Substantia nigra (tissue), 51 donors: ENCODE measurements at places on chromosomes 5 and 9.

DNA sequence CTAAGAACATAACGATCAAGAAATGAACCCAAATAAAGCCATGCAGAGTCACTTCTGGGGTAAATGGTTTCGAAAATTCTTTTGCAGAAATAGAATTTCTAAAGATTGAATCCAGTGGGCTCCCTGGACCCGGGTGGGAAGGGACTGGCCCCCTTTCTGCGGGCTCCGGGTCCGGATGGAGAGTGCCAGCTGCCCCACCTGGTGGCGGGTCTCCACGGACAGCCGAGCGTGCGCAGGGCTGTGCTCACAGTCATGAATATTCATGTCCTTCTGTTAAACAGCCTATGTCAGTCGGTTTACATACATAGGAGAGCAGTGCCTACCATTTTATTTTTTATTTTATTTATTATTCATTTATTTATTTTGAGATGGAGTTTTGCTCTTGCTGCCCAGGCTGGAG lies 4.7 kb upstream of the PPP1R26 start:
- no peak for DNase-seq

DNA sequence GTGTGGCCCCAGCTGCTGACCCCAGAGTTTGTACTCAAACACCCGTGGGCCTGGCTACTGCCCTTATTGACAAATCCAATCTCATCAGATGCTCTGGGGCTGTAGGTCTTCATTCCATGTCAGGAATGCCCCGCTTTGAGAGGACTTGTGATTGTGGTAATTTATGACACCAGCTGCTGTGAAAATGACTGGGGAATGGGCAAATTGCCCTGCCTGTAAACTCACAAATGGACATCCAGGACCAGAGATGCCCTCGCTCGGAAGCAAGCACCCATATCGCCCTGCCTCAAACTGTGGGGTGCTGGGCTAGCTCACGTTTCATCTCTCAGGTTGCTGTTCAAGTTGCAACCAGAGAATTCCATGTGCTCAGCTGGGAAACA lies 225.9 kb upstream of the MAP3K1 start:
- DNase-seq: no peak

DNA sequence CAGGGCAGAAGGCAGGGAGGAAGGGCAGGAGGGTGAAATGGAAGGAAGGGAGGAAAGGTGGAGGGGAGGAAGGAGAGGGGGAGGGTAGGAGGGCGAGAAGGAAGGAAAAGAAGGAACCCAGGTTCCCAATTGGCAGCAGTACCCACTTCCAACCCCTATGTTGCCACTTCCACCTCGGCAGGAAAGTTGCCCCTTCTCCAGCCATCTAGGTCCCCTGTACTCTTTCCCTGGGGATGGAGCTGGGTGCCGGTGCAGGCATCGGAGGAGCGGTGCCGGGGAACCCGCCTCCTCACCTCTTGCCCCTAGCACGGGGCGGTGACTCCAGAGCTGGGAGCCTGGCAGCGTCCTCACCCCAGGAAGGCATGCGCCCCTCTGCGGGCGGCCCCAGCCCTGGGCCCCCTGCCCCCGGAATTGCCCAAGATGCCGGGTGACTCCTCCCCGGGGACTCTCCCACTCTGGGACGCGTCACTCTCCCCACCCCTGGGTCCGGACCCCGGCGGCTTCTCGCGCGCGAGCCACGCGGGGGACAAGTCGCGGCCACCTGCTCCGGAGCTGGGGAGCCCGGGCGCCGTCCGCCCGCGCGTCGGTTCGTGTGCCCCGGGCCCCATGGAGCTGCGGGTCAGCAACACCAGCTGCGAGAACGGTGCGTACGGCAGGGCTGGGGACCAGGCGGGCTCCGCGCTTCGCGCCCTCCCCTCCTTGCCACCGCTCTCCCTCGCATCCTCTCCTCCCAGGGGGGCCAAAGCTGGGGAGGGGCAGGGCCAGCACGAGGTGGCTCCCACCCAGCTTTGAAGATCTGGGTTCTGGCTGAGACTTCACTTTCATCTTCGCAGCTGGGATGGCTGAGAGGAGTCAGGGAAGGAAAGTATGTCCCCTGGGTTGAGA lies at the start of gene NIPAL4:
Gene NIPAL4 (plus strand): TSS at position 499 of the 885 bp plus-strand sequence. CDS start 108 bp downstream, at position 607.
- peak; percentile 33 for DNase-seq

GRCh38 chr9:72315089-72315509 lies 49.9 kb downstream of the ZFAND5 start:
- DNase-seq: peak; percentile 25

GRCh38 chr5:128470663-128471062 lies 67.4 kb downstream of the FBN2 start:
- no peak for DNase-seq

DNA sequence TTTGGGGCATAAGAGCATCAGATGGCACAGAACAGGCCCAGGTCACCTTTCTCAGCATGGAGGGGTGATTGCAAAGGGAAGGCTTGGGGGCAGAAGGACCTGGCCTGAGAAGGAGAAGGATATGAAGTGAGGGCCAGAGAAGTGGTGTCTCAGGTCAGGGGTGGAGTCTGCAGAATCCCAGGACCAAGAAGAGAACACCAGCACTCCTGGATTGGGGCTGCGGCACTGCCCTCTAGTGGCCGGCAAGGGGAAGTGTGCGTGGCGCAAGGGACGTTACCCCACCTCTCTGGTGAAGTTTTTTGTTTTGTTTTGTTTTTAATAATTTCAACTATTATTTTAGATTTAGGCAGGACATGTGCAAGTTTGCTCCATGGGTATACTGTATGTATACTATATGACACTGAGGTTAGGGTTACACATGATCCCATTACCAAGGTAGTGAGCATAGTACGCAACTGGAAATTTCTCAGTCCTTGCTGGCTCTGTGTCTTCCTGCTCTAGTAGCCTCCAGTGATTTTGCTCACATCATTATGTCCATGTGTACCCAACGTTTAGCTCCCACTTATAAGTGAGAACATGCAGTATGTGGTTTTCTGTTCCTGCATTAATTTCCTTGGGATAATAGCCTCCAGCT lies 1548.6 kb downstream of the EFNA5 start:
- DNase-seq: no peak

- DNase-seq: no peak
These were observed 91.2 kb upstream of the CHD1 start for GRCh38 chr5:99019812-99020697.

GRCh38 chr5:38555354-38556087 lies 925 bp downstream of the LIFR start:
- DNase-seq: no peak

DNA sequence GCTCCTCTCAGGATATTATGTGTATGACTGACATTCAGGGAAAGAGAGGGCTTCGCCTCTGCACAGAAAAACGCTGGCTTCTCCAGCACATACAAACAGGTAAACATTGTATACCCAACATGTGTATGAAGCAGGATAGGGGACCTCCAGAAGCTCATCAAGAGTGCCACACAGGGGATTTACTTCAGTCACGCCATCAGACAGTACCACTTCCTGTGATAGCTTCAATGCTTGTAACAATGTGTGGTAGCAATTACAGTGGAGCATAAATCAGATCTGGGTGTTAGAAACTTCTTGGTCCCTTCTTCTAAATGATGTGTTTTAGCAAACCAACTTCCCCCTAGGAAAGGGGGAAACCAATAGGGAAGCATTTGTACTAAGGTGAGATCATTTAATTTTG lies 160.8 kb downstream of the TSSK1B start:
- DNase-seq: no peak

- DNase-seq: no peak
These were observed 416.8 kb downstream of the TUSC1 start for GRCh38 chr9:25261445-25261844.

GRCh38 chr5:56951946-56952691 lies at the start of gene MIER3:
MIER3 (minus strand) TSS chr5:56952123; CDS start chr5:56952102, 21 bp downstream.
- DNase-seq: peak; percentile 54

DNA sequence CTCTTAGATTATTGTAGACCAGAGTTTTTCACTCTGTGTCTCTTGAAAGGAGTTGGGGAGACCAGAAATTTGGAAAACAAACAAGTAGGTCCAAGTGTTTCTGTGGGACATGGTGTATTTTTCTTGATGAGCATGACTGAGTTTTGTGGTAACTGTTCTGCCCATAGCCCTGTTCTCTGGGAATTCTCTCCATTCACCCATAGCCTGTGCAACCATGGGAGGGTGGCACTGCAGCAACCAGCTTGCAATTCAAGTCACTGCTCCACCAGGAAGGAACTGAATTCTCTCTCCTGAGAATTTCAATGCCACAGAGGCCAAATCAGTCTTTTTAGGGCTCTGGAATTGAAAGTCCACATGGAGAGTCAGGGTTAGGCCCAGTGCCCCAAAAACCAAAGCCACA lies 475.3 kb upstream of the TRPC7 start:
- DNase-seq: no peak

GRCh38 chr5:115549154-115549553 lies 4.6 kb upstream of the FEM1C start:
- no peak for DNase-seq

- no peak for DNase-seq
These were observed 74.3 kb downstream of the ZDHHC21 start for GRCh38 chr9:14618836-14619420.

- no peak for DNase-seq
These were observed 392.2 kb downstream of the CDK5RAP2 start for GRCh38 chr9:120187758-120188157.

GRCh38 chr5:16784843-16785791 lies 151.0 kb downstream of the MYO10 start:
- no peak for DNase-seq

GRCh38 chr5:122101636-122102285 lies 23.7 kb upstream of the LOX start:
- DNase-seq: no peak

DNA sequence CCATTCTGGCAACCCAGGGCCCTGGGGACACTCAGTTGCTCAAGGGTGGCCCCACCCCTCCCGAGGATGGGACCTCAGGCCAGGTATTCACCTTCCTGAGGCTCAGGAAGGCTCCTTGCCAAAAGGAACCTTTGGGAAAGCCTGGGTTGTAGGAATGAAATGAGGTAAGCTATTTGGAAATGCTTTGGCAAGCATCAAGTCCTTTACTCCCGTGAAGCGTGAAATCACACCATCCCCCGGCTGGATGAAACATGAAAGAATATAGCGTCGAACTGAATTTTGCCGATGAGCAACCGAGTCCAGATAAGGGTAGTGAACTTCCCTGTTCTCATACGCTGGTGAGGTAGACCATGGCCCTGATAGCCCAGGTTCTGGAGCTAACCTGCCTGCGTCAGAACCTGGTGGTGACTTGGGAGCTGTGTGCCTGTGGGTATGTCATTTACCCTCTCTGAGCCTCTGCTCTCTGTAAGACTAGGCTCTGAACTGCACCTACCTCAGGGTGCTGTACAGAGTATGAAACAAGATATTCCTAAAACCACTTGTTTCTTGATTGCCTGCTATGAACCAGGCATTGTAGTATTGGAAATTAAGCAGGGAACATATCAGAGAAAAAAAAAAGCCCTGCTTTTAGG lies 105.3 kb upstream of the BOD1 start:
- DNase-seq: no peak

GRCh38 chr5:74044936-74045335 lies 418.9 kb downstream of the ARHGEF28 start:
- no peak for DNase-seq

GRCh38 chr5:157390133-157390532 lies 69.9 kb upstream of the NIPAL4 start:
- DNase-seq: no peak

- no peak for DNase-seq
These were observed 1032.8 kb upstream of the DMAC1 start for GRCh38 chr9:8832386-8832785.

- peak; percentile 53 for DNase-seq
These were observed 35.4 kb downstream of the UBE2R2 start for GRCh38 chr9:33852216-33852826.

- DNase-seq: no peak
These were observed 81.0 kb downstream of the MACROH2A1 start for GRCh38 chr5:135318037-135318436.

- DNase-seq: no peak
These were observed 1070.2 kb upstream of the ACO1 start for GRCh38 chr9:31314241-31314640.

GRCh38 chr5:176754376-176754973 lies 55.9 kb upstream of the UNC5A start:
- no peak for DNase-seq

DNA sequence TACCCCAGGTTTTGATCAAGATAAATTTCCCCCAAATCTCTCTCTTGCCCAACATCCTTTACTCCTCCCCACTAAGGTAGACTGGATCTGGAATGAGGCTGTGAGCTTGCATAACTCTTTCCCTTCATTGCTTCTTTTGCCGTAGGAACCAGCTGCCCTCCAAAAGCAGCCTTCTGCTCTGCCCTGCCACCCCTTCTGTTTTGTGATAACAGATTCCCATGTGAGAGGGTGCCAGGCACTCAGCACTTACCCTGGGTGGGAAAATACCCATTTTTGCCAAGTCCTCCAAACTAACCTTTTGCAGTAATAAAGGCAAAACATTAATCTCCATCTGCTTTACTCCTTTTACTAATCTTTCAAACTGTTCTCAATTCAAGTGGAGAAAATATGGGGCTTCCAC lies 182.6 kb downstream of the ASTN2 start:
- no peak for DNase-seq

DNA sequence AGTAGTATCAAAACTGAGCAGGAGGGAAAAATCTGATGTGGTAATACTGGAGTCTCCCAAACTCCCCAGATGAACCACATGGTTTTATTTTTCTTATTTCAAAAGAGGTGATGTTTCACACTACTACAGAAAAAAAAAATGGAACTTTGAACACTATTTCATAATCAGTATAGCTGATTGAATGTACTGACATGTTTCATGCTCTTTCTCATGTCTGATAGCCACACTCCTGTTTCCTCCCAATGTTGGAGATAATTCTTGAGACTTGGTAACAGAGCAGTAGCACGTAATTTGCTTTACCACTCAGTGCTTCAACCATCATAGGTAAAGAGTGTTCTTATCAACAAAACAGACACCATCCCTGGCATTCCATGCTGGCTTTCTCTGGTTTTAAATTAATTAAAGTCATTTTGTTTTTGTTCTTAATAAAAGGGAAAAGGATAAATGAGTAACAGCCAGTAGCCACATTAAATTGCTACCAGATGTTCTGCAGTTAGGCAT lies 85.2 kb downstream of the MUSK start:
- DNase-seq: no peak

GRCh38 chr9:35695943-35696401 lies 6.2 kb upstream of the TPM2 start:
- DNase-seq: no peak

- no peak for DNase-seq
These were observed 309.3 kb upstream of the ACTBL2 start for GRCh38 chr5:57791875-57792274.

- DNase-seq: no peak
These were observed 291.6 kb upstream of the PAPPA start for GRCh38 chr9:115862021-115862420.

DNA sequence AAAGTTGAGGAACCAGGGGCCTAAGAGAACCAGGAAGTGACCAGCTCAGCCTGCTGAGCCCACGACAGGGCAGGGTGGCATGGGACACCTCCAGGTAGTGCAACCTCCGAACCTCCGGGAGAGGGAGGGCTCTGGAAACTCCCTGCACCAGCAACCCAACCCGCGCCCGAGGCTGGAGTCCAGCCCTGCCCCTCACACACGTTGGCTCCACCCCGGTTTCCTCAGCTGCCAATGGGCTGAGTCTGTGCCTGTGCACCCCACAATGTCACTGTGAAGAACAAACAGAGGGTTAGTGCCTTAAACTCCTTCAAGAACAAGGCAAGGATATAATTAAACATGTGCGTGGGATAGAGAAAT lies 17.0 kb upstream of the UNC5A start:
- DNase-seq: no peak
